NCI-H187 treated with DMSO at 0.1 percent for 48 hours (cell line): ENCODE measurements at places on chromosomes 4 and X.

DNA sequence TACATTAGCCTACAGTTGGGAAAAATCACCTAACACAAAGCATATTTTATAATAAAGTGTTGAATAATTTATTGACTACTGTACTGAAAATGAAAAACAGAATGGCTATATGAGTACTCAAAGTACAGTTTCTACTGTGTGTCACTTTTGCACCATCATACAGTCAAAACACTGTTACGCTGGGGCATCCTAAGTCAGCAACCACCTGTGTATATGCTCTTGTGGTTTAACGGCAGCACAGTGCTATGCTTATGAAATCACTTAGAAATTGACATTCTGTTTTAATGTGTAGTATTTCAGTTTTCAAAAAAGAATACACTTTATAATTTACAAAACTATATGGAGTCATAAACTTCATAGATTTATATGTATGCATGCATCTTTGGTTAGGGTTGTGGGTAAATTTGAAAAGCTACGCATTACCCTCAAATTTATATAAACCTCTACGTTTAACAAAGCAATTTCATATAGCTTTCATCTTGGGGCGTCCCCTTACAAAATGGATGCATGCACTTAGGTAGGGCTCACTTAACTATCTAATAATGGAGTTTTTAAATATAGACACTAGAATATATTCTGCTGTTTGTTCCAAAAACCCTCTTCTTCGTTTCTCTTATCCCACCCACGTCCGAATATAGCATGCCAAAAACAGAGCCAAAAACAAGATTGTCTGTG is 690 bp upstream of the NEIL3 start:
- DNase-seq, result no peak

DNA sequence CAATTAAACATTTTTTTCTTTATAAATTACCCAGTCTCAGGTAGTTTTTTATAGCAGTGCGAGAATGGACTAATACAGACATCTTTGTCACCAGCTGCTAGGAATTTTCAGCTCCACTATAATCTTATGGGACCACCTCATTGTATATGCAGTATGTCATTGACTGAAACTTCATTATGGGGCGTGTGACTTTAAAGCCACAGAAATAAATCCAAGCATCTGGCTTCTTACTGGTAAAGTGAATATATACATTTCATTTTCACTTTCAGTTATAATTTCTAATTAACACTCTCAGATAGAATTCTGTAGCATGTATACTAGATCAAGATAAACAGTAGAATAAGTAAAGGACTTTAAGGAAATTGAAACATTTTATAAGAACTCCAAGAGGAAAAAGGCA is 21.9 kb downstream of the IL15 start:
- DNase-seq, result no peak

DNA sequence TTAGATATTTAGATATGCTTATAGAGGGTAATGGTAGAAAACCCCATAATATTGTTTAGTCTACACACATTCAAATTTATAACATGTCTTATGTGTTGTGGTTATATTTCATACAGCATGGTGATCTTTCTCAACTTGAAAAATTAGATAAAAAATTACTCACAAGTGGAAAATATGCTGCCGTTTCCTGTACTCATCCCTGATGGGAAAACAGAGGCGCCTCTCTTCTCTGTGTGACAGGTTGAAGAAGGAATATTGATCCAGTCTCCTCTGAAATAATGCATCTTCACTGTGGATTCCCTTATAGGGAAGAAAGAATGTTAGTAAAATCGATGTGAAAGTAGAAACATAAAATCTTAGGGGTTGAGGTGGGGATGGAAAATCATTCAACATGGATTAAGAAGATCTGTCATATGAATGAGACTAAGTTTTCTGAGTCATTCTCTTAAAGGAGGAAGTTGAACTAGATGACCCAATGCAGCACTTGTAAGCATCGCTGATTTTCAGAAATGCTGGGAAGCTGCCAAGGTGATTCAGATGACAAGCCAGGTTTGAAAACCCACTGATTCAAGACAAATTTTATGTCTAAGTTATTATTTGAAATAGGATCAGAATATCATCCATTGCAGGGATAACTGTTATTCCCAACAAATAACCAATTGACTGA is 70.7 kb downstream of the ANKRD50 start:
- no peak for DNase-seq

DNA sequence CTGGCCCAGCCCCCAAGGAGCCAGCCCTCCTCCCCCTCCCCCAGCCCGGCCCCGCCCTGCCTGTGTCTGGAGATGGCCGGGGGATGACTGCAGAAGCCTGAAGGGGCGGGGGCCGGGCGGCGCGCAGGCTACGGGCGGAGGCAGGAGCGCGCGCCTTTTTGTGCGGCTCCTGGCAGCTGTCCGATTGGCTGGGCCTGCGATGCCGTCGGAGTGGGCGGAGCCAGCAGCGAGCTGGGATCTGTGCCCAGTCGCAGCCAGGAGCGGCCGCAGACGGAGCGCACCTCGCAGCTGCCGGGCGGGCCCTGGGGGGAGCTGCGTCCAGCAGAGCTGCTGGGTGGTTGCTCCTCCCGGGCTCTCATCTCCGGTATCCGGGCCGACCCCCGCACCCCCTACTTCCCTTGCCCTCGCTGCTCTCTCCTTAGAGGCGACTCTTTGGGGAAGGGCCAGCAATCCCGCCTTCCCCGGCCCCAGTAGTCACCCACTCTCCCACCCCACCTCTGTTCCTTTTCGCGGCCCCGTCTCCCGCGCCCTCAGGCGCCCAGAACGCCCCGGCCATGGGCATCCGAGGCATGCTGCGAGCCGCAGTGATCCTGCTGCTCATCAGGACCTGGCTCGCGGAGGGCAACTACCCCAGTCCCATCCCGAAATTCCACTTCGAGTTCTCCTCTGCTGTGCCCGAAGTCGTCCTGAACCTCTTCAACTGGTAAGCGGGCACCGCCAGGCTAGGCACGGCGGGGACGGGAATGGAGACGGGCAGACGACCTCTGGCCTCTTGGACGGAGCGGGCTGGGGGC is at the start of gene GABRQ:
Gene GABRQ (plus strand): TSS at position 247 of the 794 bp plus-strand sequence. CDS start 308 bp downstream, at position 555.
- no peak for DNase-seq

- no peak for DNase-seq
Measured at GRCh38 chr4:80261989-80262600, 4.4 kb upstream of the FGF5 start.

DNA sequence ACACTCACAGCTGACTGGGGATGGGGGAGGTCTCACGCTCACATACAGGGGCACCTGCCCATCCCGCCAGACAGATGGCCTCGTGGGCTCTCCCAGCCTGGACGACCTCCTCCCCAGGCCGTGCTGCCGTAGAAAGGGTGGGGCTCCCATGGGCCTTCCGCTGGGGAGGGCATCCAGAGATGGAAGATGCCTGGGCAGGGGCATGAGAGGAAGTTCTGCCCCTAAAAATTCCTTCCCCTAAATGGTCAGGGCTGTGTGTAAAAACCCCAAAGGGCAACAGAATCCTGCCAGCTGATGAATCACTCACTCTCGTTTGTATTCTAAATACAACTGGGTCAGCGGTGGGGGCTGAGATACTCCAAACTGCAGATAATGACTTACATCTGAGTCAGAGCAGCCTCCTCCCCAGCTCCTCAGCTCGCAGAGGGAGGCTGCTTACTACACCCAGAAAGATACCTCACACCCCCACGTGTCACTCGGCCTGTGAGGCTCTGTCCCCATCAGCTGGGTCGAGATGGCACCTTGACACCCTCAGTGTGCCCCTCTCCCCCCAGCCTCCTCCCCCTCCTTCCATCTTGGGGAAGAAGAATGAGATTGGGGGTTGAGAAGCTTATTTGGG is 10.1 kb downstream of the WDR1 start:
- DNase-seq, result no peak

DNA sequence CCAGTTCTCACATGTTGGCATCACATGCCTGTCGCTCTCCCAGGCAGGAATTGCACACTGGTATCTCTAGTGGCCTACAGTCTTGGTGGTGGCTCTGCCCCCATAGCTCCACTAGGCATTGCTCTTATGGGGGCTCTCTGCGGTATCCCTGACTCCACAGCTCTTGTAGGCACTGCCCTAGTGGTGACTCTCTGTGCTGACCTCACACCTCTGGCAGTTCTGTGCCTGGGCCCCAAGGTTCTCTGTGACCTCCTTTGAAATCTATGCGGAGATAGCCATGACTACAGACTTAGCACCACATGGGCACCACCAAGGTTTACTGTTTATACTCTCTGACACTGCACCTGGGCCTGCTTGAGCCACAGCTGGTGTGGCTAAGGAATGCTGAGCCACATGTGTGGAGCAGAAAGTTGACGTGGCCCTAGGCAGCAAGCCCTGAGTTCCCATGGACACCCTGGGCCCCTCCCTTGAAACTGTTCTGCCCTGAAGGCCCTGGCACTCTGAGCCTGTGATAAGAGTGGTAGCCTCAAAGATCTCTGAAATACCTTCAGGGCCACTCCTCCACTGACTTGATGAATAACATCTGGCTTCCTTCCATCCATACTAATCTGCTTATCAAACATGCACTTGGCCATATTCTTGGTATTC is 8.0 kb downstream of the SLC9B1 start:
- DNase-seq, result no peak

DNA sequence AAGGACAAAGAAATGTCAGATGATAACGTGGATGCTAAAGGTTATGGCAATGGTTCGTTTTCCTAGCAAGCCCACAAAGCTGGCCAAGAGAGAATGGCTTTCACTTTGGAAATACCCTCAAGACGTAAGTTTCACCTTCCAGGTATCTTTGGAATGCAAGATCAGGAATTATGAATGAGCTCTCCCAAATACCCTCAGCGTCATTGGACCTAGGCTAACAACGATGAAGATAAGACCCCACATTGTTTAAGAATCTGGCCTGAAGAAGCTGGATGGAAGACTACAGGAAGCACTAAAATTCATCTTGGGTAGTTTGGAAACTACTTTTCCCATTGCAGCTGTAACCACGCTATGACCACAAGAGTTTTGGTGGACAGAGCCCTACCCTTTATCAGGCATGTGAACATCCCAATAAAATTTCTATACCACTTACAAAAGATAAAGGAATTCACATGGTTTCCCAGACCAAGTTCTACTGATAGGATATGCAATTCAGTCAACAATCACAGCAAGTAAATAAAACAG is 111.9 kb downstream of the KDR start:
- DNase-seq, result no peak

DNA sequence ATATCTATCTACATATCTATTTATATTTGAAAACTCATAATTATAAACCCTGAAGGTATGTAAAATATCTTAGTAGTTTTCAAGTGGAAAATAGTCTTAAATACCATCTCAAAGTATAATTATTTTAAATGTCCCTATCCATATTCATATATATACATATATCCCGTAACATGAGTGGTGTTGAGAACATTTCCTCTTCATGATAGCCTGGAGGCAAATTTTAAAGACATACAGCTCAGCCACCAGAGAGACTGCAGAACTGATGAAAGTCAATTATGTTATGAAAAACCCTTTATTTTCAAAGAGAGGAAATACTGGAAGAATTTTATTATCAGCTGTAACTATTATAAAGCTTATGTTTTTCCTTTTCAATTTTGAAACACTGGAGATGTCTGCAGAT is 1806.7 kb upstream of the PCDH7 start:
- DNase-seq, result no peak

DNA sequence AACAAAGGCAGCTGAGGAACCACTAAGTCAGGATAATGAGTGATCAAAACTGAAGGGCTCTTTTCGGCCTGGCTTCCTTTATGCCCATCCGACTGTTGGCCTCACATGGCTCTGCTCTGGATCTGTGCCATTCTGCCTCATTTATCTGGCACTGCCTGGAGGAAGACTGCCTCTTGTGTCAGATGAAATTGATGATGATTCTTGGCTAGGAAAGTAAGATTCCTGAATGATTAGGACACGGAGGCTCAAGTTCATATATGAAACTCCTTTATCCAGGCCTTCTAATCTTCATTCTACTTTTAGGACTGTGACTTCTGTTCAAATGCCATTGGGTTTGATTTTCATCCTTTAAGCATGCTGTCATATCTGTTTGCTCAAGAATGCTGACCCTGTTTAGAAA is 475.4 kb upstream of the RPS6KA3 start:
- DNase-seq, result no peak

- no peak for DNase-seq
Measured at GRCh38 chr4:99136329-99136728, 7.8 kb downstream of the ADH4 start.

DNA sequence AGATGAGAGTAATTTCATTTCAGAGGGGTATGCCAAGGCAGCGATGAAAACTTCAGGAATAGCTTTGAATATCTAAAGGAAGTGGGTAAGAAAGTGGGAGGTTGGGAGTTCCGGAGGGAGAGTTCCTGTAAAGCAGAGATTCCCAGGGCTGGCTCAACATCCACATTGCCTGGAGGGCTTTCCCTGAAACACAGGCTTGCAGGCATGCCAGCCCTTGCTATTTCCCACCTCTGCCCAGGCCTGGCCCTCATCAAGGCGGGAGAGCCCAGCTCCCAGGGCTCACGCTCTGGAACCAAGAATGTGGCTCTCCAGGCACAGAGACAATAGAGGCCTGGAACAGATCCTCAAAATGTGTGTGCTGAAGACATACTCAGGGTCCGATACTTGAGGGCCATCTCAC is 43.8 kb upstream of the CLDN34 start:
- DNase-seq, result no peak

DNA sequence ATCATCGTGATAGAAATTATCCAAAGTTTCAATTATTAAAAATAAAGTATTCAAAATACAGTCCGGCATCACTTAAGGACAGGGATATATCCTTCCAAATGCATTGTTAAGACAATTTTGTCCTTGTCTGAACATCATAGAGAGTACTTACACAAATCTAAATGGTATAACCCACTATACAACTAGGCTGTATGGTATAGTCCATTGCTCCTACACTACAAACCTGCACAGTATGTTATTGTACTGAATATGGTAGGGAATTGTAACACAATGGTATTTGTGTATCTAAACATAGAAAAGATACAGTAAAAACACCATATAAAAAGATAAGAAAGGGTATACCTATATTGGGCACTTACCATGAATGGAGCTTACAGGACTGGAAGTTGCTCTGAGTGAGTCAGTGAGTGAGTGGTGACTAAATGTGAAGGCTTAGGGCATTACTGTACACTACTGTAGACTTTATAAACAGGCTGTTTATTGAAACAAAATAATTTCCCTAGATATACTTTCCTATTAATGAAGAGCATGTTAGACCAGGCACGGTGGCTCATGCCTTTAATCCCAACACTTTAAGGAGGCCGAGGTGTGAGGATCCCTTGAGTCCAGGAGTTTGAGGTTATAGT is 44.8 kb upstream of the PTPN13 start:
- no peak for DNase-seq
